T-helper 9 cell (primary cell): ENCODE measurements at places on chromosomes 6 and 20.

GRCh38 chr6:81734081-81734480 is 18.4 kb downstream of the TENT5A start:
- DNase-seq = no peak

GRCh38 chr20:39605908-39606307 is 643.8 kb downstream of the DHX35 start:
- no peak for DNase-seq

GRCh38 chr6:20605581-20605980 is 71.3 kb downstream of the CDKAL1 start:
- DNase-seq = no peak

DNA sequence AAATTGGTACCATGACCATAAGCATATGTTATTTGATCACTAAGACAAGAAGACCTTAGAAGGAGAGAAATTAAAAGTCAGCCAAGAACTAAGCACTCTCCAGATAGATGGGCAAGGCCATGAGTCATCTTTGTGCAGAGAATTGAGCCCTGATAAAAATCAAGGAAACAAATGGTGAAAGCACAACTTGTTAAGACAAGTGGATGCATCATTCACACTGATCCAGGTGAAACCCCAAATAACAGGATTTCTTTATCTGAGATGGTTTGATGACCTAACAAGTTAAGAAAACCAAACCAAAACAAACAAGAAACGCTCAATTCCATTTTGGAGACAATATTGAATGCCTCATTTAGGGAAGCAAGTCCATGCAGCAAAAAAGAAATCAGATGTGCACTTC is 121.6 kb downstream of the ADAT2 start:
- no peak for DNase-seq

- no peak for DNase-seq
Measured at GRCh38 chr6:3623451-3624249, 127.9 kb downstream of the PXDC1 start.

- no peak for DNase-seq
Measured at GRCh38 chr20:36540551-36541211, 638 bp upstream of the MYL9 start.
